ENCODE measurements at places on chromosomes 11 and 22. TPM values are rescaled to one million over a fixed set of nuclear protein-coding genes. Genes with fewer than 3 reads are reported as not detected.

DNA sequence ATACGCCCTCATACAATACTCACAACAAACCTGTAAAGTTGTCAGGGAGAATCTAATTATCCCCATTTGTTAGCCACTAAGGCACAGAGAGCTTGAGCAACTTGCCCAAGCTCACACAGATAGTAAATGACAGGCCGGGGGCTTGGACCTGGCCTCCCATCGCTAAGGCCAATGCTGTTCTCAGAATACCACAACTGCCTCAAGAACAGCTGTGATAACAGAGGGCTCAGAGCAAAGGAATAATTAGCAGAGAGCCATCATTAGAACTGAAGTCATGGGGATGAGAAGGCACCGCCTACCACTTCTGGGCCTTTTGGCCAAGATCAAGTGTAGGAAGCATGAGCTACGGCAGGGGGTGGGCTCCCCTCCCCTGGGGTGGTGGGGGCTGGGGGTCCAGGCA is 98.6 kb downstream of the FEZ1 start:
- no peak for DNase-seq

Gene TRIM49
- total RNA-seq: not detected

DNA sequence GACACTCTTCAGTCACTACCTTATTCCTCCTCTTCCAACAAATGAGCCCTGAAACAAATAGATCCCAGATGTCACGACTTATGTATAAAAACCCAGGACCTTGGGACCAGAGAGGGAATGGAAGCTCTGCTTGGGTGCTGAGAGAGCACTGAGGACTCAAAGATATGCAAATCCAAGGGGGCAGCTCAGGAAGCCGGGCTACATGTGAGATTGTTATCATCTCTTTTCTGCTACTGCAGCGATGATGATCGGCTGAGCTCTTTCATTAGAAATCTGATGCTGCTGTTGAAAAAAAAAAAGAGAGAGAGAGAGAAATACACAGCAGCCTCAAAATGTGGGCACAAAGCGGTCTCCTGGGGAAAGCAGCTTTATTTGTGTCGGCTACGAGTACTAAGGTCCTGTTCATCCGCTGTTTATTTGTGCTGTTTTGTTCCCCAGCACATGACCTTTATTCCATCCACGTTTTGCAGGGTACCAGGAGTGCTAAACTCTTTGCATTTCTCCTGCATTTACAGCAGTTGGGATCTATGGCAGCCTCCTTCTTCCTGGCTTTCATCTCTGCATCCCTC is 120.2 kb downstream of the TRIM29 start:
- DNase-seq: no peak

DNA sequence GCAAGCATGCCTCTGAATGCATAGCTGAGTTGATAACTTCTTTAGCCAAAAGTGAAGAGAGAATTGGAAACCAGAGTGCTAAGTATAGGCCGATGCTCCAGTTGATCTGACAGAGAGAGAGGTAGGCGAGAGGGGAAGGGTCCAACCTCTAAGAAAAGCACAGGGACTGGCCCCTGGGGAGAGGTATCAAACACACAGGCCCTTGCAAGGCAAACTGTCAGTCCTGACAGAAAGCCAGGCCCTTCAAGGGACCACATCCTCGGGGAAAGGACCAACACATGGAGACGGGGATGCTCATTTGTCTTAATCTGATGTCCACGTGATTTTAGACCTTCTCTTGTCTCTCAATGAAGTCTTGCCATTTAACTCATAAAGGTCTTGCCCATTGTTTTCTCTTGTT is 43.9 kb upstream of the SPATA19 start:
- DNase-seq: peak; percentile 14

- no peak for DNase-seq
These were observed 183.2 kb upstream of the NECTIN1 start for GRCh38 chr11:119912229-119912628.

DNA sequence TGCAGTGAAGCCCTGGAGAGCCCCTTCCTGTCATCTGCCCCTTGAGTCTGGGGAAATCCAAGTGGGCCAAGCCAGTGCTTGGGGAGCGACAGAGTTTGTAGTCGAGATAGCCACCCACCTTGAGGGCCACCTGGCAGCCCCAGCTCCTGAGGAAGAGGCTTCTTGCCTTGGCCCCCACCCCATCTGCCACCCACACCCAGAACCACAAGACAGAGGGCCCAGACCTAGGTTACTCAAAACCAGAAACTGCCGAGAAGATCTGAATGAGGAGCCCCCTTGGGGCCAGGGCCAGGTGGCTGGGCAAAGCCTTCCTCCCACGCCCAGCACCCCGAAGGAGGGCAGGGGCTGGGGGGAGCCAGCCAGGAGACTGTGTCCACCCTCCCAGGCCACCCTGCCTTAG is 18.8 kb upstream of the PRR5 start:
- no peak for DNase-seq

- DNase-seq: no peak
These were observed 235.8 kb downstream of the SWAP70 start for GRCh38 chr11:9899676-9900075.

Gene PLAAT4
- total RNA-seq: 47.6 TPM

Gene LUZP2
- total RNA-seq: not detected

GRCh38 chr22:32853662-32854061 is 52.2 kb downstream of the TIMP3 start:
- no peak for DNase-seq

Gene SLC16A8
- total RNA-seq: not detected
